ENCODE measurements at places on chromosomes 7 and 10.

GRCh38 chr7:94266238-94266644, 128.5 kb upstream of the COL1A2 start:
- DNase-seq: no peak

- DNase-seq: no peak
Measured at GRCh38 chr10:24969841-24970281, 17.5 kb upstream of the PRTFDC1 start.

GRCh38 chr10:807163-807957, 117.9 kb upstream of the DIP2C start:
- no peak for DNase-seq

- no peak for DNase-seq
Measured at GRCh38 chr7:102981451-102981850, 68.7 kb downstream of the LRRC17 start.

- no peak for DNase-seq
Measured at GRCh38 chr10:110436554-110437350, 61.0 kb upstream of the DUSP5 start.

DNA sequence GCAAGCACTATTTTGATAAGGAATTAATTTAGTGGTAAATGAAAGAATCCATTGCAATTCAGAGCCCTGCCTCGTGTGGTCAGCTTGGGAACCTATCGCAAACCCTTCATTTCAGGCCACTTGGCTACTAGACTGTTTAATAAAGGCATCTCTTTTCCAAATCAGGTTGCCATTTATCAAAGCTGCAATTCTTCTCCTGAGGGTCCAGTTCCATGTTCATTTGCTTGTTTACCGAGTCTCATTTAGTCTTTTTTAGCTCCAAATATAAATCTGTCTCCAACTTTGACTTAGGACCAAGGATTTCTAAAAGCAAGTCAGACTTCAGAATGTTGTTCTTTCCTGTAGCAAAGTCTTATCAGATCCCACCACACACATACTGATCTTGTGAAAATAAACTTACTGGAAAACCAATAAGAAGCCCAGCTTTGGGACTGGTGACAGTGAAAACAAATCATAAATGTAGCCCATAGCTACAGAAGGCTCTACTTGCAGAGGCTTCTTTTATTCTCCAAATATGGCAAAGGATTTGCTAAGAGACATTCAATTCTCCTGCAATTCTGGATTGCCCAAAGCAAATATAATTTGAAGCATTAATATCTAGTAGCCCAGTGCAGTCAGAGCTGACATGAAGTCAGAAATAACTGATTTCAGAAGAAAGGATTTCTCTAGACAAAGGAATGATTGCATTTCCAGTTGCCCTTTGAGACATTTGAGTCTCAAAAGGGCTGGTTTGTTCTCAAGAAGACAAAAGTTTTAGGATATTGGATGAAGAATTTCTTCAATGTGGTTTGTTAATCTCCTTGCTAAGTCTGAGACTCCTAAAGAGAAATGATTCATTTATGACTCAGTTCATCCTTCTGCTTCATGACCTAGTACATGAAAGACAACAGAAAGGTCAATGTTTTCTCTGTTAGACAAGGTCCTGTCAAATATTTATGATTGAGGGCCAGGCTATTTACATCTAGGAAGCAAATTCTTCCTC, 28.0 kb downstream of the PPP1R3C start:
- DNase-seq: no peak

DNA sequence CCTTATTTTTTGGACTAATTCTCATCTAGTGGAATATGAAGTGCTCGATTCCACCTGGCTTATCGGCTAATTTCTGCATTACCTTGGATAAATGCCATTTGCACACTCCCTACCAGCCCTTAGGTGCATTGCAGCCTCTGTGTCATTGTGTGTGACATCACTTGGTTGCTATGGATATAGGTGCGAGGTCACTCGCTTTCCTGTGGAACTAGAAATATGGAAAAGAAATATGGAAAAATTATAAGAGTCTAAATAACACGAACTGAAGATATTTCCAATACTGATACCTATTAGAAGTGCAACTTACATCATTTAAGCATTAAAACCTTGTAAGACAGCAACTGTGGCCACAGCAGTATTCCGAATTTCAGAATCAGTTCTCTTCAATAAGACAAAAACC, 2.0 kb downstream of the YWHAG start:
- DNase-seq: no peak

DNA sequence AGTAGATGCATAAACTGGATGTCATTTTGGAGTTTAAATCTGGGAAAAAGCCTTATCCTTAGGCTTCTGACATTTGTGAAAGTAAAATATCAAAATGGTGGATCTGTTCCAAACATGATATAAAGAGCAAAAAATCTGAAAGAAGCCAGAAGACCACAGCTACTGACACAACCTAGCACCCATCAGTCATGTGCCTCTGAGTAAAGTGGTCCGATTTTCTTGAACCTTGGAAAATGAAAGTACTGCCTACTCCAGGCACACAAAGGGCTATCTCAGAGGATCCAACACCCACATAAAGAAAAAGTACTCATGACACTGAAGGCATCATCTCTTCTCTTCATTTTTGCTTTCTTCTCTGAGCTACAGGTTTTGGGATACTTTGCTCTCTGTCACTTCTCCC, 150.7 kb downstream of the KMT2E start:
- no peak for DNase-seq

DNA sequence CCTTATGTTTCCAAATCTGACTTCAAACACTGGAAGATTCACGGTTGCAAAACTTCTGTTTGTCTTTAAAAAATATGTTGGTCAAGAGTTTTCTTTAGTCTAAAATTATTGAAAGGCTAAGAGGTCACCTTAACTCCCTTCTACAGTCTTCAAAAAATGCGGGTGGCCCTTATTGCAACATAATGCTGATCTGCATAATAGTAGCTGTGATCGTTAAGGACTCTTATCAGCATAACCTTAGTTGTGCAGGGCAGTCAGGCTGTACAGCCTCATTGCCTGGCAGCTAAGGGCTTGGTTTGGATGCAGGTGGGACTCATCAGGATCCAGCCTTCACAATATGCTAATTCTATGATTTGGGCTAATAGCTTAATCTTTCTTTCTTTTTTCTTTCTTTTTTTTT, 15.0 kb downstream of the KIAA1217 start:
- DNase-seq: no peak

GRCh38 chr7:124603066-124603465, 162.5 kb downstream of the GPR37 start:
- no peak for DNase-seq

GRCh38 chr10:96238646-96239623, 32.4 kb downstream of the BLNK start:
- no peak for DNase-seq

DNA sequence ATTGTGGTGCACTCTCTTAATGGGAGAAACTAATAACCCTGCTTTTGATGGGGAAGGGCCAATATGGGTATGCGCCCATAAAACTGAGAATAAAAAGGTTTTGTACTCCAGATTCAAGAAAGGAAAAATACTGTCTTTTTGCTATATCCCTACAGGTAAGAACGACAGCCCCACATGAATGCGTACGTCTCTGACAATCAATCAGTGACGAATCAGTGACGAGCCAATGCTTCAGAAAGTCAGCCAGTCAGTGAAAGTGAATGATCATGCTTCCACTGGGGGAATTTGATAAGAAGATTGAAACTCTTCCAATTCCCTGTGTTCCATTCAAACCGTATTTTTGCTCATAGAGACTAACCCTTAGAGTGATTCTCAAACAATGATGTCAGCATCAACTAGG, 26.3 kb downstream of the ARL5B start:
- no peak for DNase-seq

GRCh38 chr10:125103466-125103865, 56.9 kb downstream of the CTBP2 start:
- DNase-seq: no peak

DNA sequence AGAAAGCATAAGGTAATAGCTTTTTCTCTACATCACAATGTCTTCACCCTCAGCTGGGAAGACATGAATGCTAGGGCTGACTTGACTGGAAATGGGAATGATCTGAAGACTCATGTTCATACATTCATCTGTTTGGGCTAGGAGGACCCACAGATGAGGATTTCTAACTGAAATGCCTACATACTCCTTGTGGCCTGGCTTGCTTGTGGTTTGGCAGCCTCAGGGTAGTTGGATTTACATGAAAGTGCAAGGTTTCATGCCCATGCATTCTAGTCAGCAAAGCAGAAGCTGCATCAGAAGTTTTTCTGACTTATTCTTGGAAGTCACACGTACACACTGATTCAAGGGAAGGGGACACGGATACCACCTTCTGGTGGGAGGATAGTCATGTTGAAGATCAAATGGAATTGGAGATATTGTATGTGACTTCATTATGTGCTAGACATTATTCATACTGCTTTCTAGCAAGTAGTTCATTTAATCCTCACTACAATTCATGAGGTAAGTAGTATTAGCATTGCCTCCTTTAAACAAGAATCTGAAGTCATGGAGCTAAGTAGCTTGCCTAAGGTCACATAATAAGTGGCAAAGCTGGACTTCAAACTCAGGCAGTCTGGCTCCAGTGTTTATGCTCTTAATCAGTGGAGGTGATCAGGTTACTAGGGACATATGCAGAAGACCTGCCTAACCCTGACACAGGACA, 957.0 kb downstream of the LRMDA start:
- DNase-seq: no peak

DNA sequence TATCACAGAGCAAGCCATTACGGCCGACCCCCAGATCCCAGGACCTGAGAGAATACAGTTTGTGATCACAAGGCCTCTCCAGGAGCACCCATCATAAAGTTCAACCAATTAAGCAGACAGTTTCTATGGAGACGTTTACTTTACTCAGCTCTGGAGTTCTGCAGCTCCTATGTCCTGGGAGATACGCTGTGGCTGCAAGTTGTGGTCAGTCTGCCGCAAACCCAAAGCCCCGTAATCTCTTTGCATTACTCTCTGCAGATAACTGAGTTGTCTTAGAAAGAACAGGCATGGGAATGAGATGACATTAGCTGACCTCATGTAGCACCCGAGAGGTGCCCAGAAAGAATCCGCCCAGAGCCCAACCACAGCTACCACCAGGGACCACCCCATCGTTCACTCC, 305.1 kb downstream of the FGFR2 start:
- no peak for DNase-seq

DNA sequence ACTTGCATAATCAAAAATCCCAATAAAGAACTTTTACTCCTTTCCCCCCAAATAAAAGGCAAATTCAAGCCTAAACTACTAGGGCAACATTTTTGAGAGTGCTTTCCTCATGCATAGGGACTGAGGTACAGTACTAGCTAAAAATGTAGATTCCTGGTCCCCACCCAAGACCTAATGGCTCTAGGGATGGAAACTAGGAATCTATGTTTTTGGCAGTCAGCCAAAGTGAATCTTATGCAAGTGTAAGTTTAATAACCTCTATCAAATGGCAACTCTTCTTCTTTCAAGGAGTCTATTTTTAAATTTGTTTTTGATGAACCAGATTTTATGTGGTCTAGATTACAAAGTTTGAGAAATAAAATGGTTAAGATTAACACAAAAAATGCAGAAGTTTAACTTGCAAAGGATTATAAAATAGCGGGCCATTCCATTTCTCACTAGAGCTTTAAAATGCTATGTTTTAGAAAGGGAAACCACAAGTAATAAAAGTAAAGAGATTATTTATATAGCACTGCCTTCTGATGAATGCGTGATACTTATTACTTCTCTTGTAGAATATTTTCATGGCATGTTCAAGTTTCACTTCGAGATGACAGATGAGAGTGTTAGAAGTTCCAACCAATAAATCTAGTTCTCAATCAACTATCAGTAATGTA, 70.4 kb upstream of the MDFIC start:
- DNase-seq: no peak

DNA sequence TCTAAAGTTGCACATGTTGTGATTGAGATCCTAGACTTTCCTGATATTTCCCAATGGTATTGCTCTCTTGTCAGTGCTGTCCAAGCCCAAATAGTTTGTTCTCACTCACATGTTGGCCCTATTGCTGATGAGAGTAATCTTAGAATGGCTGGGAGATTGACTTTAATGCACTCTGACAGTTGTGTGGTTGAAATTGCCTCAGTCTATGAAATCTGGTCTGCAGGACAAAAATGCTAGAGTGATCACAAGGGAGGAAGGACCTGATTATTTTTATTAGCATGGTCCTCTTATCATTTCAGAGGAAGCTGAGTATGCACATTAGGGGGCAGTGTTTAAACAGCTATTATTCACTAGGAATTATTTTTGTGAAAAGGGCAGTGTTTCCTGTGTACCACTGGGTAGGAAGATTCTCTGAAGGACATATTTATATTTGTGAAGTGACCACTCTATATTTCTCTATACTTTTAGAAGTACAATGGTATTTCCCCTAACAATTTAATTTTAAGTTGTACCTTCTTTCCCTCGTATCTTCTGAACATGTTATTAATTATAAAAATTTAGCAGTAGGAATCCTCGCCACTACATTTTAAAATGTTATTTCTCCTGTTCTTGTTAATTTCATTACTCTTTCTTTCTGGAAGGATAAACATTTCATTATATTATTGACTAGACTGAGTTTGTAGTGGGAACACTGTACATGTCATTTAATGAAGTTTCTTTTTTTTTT, 64.4 kb downstream of the SUGCT start:
- no peak for DNase-seq

DNA sequence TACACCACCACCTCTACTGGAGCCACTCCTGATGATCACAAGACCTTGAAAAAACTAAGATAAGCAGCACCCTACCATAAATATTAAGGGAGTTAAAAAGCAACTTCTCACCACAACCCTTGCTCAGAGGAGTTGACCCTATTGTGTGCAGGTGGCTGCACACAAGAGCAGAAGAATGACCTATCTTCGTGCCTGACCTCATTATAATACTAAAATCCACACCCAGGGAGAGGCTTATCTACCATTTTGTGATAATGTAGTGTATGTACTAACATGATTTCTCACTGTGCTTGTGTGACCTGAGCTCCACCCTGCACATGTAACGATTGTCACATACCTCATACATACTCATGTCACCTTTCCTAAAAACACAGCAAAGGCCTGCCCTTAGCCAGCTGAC, 205.0 kb upstream of the MBL2 start:
- no peak for DNase-seq

- no peak for DNase-seq
Measured at GRCh38 chr7:14606101-14606500, 296.4 kb downstream of the DGKB start.

- no peak for DNase-seq
Measured at GRCh38 chr10:103232772-103233488, 12.8 kb upstream of the RPEL1 start.

DNA sequence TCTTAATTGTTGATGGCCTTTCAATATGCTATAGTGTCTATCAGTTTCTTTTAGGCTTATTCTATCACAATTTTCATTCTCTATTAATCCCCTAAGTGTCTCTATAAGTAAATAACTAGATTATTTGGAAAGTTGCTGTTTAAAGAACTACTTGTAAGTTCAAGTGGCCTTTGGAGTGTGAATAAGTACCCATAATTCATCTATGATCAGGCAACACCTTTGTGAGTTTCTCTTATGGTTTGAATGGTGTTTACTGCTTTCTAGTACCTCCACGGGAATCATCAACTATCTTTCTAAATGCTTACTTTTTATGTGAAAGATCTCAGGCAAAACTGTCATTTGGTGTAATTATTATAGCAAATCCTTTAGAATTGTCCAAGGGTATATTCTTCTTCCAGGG, 166.7 kb downstream of the POU6F2 start:
- DNase-seq: no peak

- no peak for DNase-seq
Measured at GRCh38 chr10:27601503-27601902, 97.4 kb downstream of the RAB18 start.

GRCh38 chr7:22120391-22121053, 174.8 kb upstream of the CDCA7L start:
- DNase-seq: no peak

Measured in stimulated activated CD8-positive, alpha-beta memory T cell treated with anti-CD3 and anti-CD28 coated beads, Interleukin-12 subunit alpha, Interleukin-12 subunit beta, amount 100 ng/mL, for 1 hour (primary cell).